H1 (cell line): ENCODE measurements at places on chromosomes 16 and 17.

DNA sequence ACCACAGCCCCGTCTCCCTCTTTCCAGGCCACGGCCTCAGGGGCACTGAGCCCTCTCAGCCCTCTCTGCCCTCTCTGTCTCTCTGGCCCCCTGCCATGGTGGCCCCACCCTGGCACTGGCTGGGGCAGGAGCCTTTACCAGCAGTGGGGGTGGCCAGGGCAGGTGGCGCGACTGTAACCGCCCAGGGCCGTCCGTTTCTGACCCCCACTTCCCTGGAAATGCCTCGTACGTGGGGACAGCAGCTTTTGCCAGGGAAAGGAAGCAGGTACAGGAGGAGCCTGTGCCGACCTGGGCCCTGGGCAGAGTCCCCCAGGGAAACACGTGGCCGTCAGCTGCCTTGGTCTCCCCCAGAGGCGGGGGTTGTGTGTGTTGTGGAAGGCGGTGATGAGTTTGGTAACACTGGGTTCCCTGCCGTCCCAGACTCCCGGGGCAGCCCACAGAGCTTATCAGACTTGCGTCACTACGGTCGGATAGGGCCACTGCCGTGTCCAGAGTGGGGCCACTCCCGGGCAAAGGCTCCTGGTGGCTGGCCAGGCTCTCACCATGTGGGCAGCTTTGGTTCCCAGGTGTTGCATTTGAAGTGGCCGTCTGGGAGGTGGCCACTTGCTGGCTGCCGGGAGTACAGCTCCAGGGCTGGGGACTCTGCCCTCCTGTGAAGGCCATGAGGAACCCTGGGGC, 249.3 kb upstream of the CIBAR2 start:
- no peak for DNase-seq

GRCh38 chr16:31201582-31202413, 762 bp downstream of the PYCARD start:
- DNase-seq = peak; percentile 81

GRCh38 chr16:31569360-31569717, 41.6 kb downstream of the AHSP start:
- peak; percentile 48 for DNase-seq

- DNase-seq = no peak
These were observed 10.7 kb upstream of the GSDMA start for GRCh38 chr17:39951924-39952679.

DNA sequence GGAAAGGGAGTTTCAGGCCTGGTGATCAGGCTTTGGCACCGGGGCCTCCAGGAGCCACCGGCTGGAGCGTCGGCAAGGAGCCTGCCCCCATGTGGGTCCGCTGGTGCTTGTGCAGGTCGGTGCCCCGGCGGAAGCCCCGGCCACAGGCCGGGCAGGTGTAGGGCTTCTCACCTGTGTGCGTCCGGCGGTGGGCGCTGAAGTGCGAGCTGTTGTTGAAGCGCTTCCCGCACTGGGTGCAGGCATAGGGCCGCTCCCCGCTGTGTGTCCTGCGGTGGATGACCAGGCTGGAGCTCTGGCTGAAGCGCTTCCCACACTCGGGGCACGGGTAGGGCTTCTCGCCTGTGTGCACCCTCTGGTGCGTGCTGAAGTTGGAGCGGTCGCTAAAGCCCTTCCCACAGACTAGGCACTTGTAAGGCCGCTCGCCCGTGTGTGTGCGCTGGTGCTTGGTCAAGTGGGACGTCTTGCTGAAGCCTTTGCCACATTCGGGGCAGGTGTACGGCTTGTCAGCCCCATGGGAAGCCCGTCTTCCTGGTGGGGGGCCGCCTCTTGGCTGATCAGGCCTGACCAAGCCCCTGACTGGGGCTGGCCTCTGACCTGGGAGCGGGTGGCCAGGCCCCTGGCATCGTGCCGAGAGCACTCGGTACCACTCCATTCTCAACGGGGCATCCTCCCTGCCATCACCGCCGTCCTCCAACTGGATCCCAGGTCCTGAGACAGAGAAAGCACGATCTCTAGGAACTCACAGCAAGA, 14.4 kb downstream of the ZNF500 start:
- no peak for DNase-seq

- no peak for DNase-seq
These were observed 96.7 kb downstream of the SOCS1 start for GRCh38 chr16:11159282-11159681.

DNA sequence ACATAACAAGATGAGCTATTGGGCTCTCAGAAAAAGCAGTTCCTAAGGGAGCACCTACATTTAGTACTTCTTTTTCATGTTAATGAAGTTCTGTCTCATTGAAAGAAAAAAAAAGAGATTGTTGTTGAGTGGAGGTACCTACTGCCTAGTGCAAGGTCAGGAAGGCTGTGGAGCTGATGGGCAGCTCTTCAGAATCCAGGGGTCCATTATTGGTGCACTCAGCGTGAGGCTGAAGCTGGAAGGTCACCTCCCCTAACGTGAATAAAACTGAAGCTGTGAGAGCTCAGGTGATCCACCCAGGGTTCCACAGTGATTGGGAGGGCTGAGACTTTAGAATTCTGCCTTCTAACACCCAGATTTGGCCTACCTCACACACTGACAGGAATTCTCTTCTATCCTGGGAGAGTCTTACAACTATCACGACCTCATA, 153.9 kb upstream of the TBX2 start:
- DNase-seq = no peak

- DNase-seq = no peak
These were observed 26.6 kb upstream of the KRT17 start for GRCh38 chr17:41650794-41651624.
